Amniotic stem cell (primary cell): ENCODE measurements at places on chromosomes 1 and 21.

- DNase-seq: peak; percentile 39
Measured at GRCh38 chr1:3068564-3069431, at the start of gene PRDM16. TSS of gene PRDM16 (plus strand) at chr1:3069203. CDS start at chr1:3069260, 57 bp downstream.

GRCh38 chr1:2835650-2836159, 34.2 kb upstream of the TTC34 start:
- DNase-seq: no peak

GRCh38 chr1:47886141-47886540, 111.0 kb downstream of the TRABD2B start:
- no peak for DNase-seq

DNA sequence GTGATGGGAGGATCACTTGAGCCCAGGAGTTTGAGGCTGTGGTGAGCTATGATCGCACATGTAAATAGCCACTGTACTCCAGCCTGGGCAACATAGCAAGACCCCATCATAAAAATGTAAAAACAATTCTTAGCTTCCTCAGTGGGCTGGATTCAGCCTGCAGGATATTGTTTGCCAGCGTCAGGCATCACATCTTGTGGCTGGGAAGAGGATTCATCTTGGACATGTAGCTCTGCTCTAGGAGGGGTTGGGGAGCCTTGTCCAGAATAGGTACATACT, 19.3 kb upstream of the ST3GAL3 start:
- DNase-seq: no peak

DNA sequence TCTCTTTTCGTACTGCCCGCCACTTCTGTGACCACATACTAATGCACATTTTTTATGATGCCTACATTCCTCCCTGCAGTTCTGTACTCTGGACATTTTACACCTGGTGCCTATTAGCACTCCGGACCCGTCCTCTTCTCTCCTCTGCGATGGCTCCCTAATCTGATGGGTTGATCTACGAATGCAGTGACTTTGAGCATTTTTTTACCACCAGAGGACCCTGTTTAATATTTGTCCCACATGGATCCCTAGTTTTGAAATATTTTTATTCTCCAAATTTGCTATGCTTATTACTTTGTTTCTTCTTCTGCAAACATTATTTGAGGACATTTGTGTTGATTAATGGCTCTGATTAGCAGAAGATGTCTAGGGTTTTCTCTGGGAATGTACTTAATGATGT, 5.2 kb downstream of the PPFIA4 start:
- DNase-seq: no peak

- no peak for DNase-seq
Measured at GRCh38 chr21:29753216-29753615, 186.6 kb downstream of the GRIK1 start.

- DNase-seq: no peak
Measured at GRCh38 chr1:116738673-116739370, 15.4 kb upstream of the CD2 start.

DNA sequence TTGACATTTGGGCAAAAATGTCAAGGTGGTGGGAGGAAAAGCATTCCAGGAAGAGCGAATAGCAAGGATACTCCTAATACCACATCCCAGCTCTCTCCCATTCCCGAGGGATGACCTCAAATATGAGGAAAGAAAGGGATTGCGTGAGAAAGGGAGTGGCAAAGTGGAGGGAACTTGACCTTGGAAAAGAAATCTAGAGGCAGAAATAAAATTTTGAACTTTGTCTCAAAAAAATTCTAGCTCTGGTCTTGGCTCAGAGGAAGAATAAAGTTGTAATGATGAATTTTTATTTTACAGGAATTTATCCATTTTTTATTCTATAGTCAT, 127.8 kb downstream of the TBX19 start:
- DNase-seq: no peak

- DNase-seq: no peak
Measured at GRCh38 chr1:36913484-36914060, 120.7 kb downstream of the GRIK3 start.

- DNase-seq: no peak
Measured at GRCh38 chr1:209633335-209633997, 18.8 kb downstream of the LAMB3 start.

GRCh38 chr1:212971312-212971711, 21.0 kb downstream of the VASH2 start:
- DNase-seq: no peak

DNA sequence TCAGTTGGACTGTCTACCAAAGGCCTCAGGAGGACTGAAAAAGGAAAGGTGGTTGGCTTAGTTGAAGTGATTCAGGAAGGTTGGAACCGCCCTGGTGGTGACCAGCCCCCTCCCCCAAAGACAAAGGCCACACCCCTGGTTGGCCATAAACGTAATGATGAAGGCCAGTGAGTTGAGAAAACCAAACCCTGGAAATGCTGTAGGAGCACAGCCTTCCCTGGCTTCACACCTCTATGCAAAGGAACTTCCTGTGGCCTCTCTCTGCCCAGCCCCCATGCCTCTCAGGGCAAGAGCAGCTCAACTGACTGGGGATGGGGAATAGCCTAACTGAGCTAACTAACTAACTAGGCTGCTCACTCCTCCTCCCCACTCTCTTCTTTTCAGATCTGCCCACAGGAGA, 90.4 kb downstream of the NPHP4 start:
- DNase-seq: no peak

DNA sequence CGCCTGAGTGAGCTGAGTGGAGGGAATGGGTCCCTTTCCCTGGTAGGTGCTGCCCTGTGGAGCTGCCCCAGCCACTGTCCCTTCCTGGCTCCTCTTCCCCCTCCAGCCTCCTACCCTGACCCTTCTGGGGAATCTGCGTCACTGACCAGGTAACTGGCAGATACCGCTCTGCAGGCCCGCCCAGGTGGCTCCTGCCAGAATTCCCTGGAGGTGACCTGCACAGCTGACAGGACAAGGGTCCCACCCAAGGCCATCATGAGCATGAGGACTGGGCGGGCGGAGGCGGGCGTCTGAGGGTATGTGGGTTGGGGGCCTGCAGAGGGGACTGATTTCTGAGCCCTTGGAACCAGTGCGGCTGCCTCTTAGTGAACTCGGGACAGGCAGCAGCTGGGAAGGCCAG, 32.5 kb downstream of the DHRS3 start:
- DNase-seq: no peak
